ENCODE measurements at places on chromosomes 16 and 17.

DNA sequence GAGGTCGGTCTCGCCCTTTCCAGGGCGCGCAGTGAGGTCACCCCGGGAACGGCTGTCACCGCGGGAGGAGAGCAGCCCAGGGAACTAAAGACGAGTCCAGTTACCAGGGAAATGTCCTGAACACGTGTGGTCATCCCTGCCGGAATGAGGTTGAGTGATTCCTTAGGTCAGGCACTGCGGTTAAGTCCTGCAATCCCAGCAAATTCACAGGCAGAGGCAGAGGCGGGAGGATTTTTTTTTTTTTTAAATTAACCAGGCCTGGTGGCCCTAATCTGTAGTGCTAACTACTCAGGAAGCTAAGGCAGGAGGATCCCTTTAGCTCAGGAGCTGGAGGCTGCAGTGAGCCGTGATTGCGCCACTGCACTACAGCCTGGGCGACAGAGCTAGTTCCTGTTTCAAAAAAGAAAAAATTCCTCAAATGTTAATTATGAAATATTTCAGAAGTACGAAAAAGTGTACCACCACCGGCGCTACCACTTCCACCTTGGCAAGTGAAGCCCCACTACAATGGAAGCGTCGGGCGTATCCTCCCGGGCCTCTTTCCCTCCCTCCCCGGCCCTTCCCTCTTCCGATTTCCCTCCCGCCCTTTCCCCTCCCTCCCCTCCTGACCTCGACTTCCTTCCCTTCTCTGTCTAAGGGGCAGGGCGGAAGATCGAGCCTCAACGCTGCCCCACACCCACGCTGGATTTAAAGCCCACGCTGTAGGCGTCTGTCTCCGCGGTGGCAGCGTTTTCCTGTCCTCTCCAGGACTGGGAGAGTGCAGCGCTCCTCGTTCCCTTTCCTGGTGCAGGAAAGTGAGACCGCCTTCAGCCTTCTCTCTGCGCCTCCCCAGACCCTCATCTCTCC, 27.3 kb downstream of the SLFN11 start:
- DNase-seq: peak; percentile 62

DNA sequence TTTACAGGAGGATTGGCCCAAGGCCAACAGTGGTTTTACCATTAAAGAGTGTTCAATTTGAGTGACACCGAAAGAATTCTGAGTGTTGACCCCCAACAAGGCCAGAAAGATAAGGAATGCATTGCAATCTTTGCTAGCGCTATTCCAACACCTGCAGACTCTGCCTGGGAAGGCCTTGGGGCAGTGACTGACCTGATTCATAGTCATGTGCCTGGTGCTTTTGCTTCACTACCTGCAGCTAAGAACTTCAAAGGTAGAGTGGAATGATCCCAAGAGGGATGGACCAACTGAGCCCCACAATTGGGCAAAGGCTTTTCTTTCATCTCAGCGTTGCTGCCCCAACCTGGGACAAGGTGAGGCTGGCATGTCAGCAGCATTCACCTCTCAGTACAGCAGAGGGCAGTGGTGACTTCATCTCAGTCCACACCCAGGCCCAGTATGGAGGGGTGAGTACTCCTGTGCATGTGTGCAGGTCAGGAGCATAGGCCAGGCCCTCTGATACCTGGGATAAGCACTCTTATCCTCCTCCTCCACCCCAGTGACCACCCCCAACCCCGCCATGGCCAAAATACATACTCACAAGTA, 149.6 kb upstream of the GNAO1 start:
- no peak for DNase-seq

DNA sequence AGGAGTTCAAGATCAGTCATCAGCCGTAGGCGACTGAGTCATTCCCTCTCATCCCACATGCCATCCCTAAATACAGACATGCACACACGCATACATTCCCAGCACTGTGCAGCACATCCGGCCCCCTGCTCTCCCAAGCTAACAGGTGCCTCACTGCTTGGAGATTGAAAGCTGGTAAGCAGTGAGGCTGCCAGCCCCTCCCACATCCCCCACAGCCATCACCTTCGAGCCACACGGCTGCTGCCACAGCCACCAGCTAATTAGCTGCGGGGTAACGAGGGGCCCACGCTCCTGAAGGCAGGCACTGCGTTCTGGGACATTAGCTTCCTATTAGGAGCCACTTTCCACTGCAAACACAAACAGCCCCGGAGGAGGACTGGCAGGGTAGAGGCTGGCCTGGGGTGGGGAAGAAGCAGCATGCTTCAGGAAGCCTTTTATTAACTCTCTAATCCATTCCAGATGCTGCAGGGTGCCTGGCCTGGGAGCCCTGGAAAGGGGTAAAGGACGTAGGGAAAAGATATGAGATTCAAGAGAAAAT, 179.6 kb downstream of the CCT6B start:
- no peak for DNase-seq

GRCh38 chr16:80656711-80657150, 115.9 kb downstream of the DYNLRB2 start:
- DNase-seq: no peak

DNA sequence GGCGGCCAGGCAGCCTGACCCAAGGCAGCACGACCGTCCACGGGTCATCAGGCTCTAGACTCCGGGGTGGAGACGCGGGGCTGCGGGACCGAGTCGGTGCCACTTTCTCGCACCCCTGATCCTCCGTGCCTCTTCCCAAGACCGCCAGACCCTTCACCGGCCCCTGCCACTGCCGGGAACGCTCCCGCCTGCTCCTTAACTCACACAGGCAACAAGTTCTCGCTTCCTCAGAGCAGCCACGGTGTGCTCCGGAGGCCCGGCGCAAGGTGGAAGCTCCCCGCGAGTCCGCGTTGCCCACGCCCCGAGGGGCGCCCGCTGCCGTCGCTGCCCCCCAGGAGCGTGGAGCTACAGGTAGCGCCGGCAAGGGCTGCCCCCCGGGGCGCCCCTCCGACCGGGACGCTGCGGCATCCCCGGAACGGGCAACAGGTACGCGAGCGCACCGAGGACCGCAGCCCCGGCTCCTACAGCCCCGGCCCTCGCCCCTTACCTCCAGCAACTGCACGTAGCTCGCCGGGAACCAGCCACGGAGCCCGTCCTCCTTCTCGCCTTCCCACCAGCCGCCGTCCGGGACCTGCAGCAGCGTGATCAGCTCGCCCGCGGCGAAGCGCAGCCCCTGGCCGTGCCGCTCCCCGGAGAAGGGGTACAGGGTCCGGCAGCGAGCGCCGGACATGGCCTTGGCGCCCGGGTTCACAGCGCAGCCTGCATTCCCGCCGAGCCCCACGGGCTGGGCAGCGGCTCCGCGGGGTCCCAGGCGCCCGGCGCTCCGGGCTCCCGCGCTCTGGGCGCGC, 491 bp downstream of the GAS7 start:
- no peak for DNase-seq

DNA sequence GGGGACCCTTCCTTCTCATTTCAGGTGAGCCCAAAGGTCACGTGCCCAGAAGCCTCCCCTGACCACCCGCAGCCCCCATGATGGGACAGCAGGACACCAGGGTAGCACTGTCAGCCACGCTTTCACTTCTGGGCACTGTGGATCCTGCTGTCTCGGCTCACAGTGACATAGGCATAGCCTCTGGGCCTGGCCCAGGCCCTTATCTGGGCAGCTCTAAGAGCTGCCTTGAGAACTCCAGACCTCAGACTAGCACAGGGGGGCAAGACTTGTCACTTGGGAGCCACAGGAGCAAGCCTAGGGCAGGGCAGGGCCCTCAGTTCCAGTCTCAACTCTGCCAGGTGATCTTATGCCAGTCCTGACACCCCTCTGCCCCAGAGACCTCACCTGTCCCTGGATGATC, 4.7 kb downstream of the NATD1 start:
- DNase-seq: no peak

DNA sequence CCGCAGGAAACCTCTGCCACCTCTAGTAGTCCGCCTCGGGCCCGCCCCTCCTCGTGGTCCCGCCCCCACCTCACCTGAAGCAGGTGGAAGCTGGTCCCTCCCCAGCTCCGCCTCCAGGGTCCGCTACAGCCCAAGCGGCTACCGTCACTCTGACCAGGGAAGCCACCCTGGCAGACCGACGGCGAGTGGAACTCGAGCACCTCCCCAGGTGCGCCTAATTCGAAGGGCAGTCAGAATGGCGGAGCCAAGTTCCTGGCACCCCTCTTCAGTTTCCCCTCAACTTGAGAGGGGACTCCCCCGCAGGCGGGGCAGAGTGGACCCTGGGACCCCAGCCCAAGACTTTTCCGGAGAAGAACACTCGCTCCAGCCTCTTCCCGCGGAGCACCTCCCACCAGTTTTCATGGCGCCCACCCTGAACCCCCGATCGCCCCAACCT, 507 bp downstream of the FHOD1 start:
- no peak for DNase-seq

DNA sequence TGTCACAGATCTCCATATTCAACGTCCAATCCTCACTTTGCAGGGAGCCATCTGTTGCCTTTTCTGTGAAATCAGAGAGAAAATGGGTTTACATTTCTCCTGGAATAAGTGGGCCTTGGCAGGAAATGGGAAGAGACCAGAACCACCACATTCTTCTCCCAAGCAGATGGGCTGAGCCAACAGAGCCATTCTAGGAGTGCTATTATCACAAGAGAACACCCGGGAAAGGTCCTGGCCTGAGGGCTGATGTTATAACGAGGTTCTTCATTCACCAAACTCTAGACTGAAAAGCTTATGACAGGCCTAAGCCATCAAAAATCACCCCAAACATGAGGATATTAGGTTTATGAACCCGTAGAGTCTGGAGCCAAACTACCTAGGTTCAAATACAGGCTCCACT, 64.7 kb downstream of the TOM1L2 start:
- no peak for DNase-seq

DNA sequence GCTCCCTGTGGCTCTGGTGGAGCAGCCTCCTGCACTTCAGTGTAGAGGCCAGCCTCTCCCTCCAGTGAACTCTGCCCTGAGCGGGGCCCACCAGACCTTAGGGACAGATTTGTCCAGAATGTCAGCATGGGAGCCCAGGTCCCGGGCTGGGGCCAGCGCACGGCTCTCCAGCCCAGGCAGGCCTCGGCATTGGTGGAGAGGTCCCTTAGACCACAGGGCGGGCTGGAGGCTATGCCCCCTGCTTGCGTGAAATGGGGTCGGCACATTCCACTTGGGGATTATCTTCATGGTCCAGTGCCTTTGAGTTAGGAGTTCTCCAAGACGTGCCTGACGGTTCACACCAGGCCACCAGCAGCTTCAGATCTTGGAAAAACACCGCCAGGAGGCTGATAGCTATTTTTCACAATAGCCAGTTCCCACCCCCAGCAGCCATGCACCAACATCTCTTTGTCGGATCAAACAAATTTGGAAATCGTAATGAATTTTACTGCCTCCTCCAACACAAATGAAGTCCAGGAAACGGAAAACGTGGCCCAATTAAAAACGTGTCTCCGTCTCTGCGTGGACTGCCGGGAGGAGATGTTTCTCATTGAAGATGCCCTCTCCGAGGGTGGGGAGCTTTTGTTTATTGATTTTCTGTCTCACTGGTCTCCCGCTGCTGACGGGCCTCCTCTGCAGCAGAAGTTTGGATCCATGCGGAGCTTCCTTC, 110.0 kb upstream of the CIBAR2 start:
- DNase-seq: no peak

GRCh38 chr17:6374271-6374691, 60.6 kb downstream of the AIPL1 start:
- no peak for DNase-seq

GRCh38 chr17:65495122-65496055, 66.1 kb downstream of the AXIN2 start:
- no peak for DNase-seq

- DNase-seq: no peak
Observed at GRCh38 chr17:7022781-7023571, at the start of gene BCL6B. Gene BCL6B, plus strand, starts transcription at chr17:7023050. Its CDS starts 622 bp downstream, at chr17:7023672.

DNA sequence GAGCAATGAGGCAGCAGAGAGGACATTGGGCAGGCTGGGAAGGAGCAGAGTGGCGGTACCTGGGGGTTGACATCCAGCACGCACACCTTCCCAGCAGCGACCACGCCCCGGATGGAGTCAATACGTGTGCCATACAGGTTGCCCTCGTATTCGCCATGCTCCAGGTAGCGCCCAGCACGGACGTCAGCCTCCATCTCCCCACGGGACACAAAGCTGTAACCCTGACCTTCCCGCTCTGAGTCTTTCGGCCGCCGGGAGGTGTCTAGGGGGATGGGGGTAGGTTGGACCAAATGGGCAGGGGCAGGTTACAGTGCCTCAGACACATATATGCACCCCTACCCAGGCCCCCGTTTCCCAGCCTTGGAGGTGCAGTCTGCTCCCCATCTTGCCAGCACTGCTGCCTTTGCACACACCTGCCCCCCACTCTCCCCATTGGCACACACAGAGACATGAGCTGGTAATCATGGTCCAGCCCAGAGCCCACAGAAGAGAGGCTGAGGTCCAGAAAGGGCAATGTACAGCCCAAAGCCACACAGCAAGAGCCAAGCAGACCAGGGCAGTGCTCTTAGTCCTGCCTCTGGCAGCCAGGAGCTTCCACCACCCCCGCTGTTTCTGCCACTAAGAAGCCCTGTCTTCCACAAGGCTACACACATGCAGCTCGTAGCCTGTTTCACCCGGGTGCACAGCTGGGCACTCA, 27.5 kb downstream of the MPP2 start:
- no peak for DNase-seq

- no peak for DNase-seq
Observed at GRCh38 chr17:64075913-64076312, 54.0 kb downstream of the ERN1 start.

GRCh38 chr16:23909792-23910418, 74.1 kb downstream of the PRKCB start:
- no peak for DNase-seq

DNA sequence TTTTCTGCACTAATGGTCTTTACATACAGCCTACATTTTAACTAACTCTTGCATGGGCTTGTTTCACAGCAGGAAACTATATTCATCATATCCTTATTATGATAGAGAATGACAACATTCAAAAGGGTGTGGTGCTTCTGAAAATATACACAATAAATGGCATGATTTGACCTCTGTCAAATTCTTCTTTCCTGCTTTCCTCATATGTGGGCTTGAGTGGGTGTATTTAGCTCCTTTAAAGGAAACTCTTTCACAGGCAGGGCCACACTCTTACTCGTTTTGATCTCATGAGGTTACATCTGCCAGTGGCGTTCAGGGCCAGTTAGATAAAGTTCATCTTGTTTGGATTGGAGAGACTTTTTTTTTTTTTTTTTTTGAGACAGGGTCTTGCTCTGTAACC, 6.1 kb downstream of the SLC35G3 start:
- no peak for DNase-seq

GRCh38 chr16:15897834-15898254, 9.4 kb upstream of the CEP20 start:
- DNase-seq: no peak

DNA sequence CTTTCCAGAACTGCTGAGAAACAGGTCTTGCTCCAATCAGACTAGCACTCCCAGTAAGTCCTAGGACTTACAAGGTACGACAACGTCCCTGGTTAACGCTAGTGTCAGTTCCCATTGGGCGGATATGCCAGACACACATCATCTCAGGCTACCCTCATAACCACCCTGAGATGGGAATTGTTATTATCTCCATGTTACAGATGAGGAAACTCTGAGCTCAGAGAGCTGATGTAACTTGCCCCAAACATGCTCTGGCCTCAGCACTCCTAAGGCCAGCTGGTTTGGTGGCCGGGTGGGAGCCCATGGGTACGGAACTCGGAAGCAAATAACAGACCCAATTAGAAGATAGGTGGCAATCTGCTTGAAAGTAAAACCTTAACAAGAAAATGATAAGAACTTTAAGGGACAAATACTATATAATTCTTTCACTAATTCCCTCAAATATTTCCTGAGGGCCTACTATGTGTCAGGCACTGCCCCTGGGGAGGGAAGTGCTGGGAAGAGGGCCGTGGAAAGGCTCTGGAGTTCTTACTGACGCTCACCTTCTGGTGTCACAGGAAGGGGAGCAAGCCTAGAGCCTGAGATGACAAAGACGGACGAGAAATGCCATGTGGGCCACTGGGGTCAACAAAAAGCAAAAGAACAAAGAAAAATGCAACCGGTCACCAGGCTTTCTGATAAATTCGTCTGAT, 6.9 kb downstream of the CREBBP start:
- DNase-seq: no peak
